ENCODE measurements at places on chromosomes 5 and 9.

- DNase-seq: no peak
Measured at GRCh38 chr5:135110785-135111596, 77.0 kb upstream of the PITX1 start.

DNA sequence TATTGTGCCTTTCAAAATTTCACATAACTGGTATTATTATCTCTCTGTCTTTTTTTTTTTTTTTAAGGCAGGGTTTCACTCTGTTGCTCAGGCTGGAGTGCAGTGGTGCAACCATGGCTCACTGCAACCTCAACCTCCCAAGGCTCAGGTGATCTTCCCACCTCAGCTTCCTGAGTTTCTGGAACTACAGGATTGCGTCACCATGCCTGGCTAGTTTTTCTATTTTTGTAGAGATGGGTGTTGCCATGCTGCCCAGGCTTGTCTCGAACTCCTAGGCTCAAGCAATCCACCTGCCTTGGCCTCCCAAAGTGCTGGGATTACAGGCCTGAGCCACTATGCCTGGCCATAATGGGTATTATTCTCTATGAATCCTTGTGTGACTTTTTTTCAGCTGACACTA lies 402.3 kb upstream of the SMARCA2 start:
- DNase-seq: no peak

DNA sequence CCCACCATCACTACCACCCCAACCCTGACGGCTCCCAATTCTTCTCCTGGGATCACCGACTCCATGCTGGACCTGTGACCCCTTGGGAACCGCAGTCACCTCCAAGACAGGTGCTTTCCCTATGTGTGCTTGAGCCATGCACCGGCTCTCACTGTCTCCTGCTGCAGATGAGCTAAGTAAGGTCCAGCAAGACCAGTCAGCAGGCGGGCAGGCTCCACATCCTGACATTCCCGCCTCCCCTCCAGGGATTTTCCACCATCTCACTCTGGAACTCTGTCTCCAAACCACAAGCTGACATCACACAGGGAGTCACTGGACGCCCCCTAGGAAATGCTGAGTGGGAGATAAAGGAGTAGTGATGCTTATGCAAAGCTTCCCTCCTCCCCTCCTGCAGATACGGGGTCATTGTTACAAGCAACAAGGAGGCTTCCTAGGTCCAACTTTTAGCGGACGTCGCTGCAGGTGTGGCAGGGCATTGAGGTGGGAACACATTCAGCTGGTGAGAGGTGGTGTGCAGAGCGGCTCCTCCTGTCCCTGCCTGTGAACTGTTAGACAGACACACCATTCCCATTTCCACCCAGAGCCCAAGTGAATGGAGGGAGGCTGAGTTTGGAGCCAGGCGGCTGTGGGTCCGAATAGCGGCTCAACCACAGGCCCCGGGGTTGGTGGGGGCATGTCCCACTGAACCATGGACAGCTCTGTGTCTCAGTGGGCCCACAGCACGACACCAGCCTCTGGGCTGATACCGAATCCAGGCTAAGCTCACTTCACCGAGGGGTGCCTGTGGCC lies 129.2 kb upstream of the PHYKPL start:
- DNase-seq: no peak

DNA sequence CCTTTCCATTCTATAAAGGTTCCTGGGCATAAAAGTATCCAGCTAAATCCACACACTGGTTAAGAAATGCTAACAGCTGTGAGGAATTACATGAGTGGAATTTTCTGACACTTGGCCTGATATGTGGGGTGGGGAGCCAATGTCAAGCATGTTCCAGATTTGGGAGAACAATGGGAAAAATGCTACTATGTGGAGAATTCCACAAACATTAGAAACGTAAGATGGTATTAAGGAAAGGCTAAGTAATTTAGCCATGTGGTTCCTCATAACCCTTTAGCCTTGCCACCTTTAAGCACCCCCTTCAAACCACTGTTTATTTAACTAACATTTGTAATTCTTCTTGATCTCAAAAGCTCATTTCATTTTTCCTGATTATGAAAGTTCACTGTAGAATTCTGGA lies 149.2 kb downstream of the GNA14 start:
- no peak for DNase-seq

- DNase-seq: no peak
Measured at GRCh38 chr5:43627028-43627427, 24.0 kb downstream of the NNT start.

Measured in pulmonary artery endothelial cell (primary cell).